ENCODE measurements at places on chromosomes 11 and 22.

DNA sequence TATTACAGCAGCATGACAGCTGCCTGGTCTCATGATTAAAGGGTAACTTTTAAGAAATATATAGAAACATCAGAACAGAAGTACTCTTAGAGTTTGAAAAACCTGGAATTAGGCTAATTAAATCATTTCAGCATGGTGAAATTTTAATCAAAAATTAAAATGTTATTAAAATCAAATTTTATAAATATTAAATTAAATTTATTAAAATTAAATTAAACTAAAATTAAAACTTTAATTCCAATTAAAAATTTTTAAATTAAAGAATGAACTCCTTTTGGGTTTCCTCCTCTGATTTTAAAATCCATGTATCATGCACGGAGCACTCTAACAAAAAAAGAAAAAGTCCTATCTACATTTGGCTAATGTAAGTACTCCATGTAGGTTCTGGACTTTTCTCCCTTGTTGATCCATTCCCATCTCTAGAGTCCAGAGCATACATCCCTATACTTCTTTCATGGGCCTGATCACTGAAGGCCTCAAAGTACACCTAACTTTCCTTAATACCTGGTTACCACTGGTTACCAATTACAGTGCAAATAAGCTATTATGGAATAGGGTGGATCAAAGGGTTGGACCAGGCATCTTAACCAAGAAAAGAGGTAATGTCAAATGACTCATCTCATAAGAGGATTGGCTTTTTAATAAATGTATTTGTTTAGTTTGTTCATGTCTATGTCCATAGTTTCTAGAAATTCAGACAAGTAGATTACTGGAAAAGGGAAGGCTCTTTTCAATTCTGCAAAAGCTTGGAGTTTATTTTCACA is 48.4 kb upstream of the MUC15 start:
- no peak for DNase-seq

DNA sequence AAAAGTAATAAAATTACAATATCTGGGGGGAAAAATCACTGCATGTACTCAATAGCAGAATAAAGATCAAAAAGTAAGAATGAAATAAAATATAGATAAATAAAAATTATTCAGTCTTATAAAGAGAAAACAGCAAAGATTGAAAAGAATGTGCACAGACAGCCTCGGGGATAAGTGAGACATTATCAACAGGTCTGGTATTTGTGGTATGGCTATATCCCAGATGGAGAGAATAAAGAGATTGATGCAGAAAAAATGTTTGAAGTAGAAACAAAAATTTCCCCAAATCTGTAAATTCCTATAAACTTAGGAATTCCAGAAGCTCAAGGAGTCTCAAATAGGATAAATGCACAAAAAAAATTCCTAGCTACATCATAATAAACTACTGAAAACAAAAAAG is 74.5 kb upstream of the LUZP2 start:
- no peak for DNase-seq

GRCh38 chr11:82978422-82979099 is 77.0 kb downstream of the DDIAS start:
- no peak for DNase-seq

DNA sequence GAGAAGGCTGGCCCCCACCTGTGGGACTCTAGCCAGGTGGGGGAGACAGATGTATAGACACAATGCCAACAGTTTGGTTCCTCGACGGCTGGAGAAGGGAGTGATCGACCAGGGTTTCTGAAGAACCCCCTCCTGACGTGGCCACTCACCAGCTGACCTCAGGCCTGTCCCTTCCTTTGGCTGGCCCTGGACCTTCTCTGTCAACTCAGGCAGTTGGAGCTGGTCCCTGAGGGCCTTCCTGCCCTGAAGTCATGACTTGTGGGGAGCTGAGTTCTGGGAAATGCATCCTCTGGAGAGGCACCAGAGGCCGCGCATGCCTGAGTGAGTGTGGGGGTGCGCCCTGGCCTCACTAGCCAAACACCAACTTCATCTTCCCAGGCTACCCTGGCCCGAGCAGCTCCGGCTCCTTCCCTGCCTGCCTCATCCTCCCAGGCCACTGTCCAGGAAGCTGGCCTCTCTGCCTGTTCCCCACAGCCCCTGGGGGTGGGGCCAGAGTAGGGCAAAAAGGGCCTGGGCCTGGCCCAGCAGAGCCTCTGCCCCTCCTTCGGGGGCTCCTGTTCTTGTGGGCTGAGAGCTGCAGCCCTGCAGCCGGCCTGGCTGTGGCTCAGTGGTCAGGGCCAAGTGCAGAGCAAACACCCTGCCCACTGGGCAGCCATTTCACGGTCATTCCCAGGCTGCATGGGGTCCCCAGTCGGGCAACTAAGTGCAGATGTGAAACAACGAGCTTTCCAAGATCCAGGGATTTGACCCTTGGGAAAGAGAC is 23.6 kb downstream of the TXN2 start:
- DNase-seq, result no peak

- no peak for DNase-seq
These were observed 415.3 kb upstream of the CADM1 start for GRCh38 chr11:115919341-115920091.

DNA sequence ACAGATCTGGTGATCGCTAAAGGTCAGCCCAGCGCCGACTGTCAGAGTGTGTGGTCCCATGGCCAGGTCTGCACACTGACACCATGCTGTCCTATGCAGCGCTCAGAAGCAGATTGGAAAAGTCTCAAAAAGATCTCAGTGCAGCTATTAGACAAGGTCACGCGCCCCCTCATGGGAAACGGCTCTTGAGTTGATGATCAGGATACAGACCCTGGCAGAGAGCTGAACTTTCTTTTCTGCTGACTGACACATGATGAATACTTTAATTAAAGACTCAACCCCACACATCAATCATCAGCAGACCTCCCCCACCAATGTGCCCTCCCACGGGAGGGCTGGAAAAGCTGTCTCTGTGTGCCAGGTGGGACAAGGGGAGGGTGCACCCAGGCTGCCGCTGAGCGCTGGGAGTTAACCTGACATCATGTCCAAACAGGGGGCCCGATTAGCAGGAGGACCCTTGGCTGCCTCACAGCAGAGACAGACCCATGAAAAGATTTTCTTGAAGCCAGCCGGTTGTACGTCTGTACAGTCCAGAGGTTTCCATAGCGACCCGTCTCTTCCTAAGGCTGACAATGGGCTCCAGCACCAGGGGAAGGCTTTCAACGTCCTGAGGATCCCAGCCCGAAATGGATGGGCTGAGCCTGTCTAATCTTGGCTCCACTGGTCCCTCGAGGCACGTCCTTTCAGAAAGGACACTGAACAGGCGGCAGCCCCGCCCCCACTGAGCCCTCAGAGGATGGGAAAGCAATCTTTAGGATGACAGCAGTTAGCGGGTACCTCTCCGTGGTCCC is 26.9 kb downstream of the RASD2 start:
- DNase-seq, result no peak

- no peak for DNase-seq
These were observed 203.7 kb downstream of the PGR start for GRCh38 chr11:100925935-100926334.

DNA sequence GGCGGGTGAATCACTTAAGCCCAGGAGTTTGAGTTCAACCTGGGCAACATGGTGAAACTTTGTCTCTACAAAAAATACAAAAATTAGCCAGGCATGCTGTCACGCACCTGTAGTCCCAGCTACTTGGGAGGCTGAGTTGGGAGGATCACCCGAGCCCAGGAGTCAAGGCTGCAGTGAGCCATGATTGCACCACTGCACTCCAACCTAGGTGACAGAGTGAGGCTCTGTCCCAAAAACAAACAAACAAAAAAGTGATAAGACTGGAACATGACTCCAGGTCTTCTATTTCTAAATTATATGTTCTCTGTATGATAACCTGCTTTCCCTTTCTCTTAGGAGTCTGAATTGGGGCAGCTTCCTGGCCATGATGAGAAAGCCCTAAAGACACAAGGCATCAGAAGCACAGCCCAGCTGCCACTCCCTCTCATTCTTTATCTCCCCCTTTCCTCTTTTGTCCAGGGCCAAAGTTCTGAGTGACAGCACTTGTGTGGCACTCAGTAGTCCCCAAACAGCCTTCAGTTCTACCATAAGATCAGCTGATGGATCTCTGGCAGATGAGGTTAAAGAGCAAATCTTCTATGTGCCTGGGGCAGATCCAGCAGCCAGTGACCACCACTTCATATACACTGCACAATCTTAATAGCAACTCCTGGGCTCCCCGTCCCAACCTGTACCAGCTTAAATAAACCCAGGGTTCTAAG is 136.0 kb downstream of the C11orf58 start:
- no peak for DNase-seq

DNA sequence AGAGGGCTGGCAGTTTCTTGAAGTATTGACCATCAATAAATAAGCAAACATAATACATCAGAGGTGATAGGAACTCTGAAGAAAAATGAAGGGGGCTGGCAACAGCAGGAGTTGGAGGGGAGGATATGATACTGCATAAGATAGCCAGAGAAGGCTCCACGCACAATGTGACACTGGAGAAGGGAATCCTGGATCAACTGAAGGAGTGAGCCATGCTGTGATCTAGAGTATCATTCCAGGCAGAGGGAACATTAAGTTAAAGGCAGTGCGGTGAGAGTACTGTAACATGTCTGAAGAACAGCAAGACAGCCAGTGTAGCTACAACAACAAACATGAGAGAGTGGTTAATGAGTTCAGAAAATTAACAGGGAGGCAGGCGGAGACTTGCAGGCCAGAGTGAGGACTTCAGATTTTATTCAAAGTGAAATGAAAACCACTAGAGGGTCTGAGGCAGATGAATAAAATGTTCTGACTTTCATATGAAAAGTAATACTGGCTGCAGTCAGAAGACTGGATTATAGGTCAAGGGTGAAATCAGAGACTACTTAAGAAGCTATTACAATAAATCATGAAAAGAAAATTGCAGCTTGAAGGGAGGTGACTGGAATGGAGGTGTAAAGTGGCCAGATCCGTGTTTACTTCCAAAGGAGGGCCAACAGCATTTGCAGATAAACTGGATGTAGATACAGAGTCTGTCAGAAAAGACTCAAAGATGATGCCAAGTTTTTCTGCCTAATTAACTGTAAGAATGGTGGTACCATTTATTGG is 49.4 kb downstream of the RRAS2 start:
- no peak for DNase-seq

GRCh38 chr11:78365381-78365792 is 52.2 kb downstream of the GAB2 start:
- no peak for DNase-seq

GRCh38 chr11:93089474-93090102 is 108.2 kb downstream of the SLC36A4 start:
- DNase-seq, result no peak

GRCh38 chr11:92087725-92088537 is 136.7 kb upstream of the FAT3 start:
- DNase-seq, result no peak

DNA sequence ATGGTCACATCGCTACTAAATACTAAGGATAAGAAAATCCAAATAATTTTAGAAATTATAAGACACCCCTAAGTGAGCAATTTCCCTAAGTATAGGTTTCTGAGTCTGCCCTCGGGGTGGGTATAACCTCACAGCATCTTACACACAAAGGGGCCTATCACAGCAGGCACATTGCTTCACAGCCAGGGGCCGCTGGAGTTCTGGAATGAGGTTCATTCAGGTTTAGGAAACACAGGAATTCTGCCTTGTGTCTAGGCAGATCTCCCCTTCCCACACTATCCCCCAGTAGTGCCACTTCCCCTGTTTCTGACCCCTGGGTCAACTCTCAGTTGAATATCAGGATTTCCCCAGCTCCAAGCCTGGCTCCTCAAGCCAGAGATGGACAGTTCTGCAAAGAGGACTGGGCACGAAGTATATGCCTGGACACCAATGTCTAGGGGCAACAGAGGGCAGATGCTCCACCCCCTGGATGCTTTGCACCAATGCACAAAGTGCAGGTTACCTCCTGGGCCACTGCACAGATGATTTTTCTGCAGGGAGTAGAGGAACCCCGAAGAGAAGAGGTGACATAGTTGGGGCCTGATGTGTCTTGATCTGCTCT is 11.4 kb downstream of the TUBA8 start:
- no peak for DNase-seq
